Epithelial cell of prostate (primary cell): ENCODE measurements at places on chromosomes 5 and 9.

- no peak for DNase-seq
Observed at GRCh38 chr9:125407974-125408900, 146.6 kb downstream of the GAPVD1 start.

DNA sequence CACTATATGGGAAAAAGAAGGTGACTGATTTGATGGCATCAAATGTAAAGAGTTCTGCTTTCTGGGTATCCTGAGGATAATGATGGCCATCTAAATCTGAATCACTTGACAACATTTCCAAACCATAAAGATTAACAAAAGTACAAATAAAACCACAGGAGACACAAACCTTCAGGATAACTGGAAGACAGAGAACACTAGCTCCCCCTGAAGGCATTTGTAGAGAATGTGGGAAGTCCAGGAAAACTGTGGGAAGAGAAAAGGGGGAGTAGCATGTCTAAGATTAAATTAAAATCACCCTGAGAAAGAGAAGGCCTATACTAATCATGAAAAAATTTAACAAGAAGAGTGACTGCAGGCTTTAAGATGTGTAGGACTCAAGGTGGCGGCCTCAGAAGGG lies 116.2 kb downstream of the PRELID2 start:
- DNase-seq: no peak

- DNase-seq: peak; percentile 39
Observed at GRCh38 chr5:42495914-42496313, 72.7 kb downstream of the GHR start.

DNA sequence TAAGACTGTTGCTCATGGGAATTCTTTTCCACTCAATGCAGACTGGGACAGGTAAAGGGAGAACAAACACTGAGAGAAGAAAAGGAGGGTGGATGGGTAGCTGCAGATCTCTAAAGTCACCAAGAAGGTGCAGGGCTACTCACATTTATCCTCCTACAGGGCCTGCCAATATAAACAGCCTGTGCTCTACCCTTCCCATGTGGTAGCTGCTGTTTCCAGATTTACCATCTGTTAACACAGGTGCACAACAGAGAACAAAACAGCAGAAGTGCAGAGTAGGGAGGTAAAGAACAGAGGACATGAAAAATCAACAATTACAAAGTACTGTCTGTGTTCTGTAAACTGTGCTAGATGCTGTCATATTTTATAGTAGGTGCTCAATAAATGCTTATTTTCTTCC lies 26.0 kb downstream of the JAKMIP2 start:
- DNase-seq: no peak

- no peak for DNase-seq
Observed at GRCh38 chr9:128001779-128002298, 21.1 kb upstream of the EEIG1 start.
